HEK293T (cell line): ENCODE measurements at places on chromosomes 12 and 14.

DNA sequence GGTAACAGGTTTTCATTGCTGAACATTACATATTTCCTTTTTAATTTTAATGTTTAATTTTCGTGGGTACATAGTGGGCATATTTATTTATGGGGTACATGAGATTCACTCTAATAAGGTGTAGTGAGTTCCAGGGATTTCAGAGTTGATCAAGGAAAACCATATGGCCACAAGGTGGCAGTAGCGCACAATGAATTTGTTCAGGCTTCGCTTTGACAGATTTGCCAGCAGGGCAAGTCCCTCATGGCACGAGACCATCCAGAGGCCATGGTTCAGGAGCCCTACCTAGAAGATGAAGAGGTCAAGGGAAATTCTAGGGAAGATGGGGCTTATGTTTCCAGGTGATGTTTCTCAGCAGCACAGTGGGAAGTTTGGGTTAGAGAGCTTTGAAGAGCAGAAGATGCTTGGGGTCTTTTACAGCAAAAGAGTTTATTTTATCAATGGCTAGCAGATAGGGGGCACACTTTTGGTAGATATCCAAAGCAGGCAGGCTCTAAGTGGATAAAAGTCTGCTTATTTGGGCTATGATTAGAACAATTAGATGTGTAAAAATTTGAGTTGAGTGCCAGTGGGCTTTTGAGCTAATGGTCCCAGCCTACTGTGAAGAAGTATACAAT lies 1004.4 kb downstream of the AACS start:
- peak; percentile 47 for DNase-seq

DNA sequence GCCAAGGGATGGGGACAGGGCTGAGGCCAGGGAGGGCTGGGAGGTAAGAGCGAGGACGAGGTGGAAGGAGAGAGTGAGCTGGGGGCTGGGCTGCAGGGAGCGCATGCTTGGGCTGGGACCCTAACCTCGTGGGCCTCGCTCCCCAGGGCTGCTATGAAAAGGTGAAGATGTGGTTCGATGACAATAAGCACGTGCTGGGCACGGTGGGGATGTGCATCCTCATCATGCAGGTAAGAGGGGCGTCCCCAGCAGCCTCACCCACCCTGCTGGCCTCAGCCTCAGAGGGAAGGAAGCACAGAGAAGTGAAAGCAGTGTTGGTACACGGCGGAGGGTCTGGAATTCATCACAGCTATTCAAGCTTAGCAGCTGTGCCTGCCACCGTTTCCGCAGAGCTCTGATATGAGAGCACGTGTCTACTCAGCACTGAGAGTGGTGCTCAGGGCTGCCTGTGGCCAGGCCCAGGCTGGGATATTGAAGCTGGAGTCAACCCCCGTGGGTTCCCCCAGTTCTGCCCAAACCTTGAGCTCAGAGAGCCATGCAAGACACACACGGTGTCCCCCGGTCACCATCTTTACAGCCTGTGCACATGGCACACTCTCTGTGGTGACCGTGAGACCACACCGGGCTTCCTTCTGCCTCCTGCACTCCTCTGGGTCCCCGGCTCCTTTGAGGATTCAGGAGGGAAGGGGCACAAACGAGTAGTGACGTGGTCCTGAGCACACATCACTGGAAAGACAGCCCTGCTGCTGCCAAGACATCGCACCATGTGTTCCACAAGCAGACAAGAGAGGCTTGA lies 204.6 kb downstream of the TSPAN9 start:
- no peak for DNase-seq

GRCh38 chr12:109137055-109137454 lies 20.7 kb downstream of the ACACB start:
- DNase-seq: no peak

GRCh38 chr12:43102546-43103264 lies 449.3 kb downstream of the ADAMTS20 start:
- DNase-seq: no peak

DNA sequence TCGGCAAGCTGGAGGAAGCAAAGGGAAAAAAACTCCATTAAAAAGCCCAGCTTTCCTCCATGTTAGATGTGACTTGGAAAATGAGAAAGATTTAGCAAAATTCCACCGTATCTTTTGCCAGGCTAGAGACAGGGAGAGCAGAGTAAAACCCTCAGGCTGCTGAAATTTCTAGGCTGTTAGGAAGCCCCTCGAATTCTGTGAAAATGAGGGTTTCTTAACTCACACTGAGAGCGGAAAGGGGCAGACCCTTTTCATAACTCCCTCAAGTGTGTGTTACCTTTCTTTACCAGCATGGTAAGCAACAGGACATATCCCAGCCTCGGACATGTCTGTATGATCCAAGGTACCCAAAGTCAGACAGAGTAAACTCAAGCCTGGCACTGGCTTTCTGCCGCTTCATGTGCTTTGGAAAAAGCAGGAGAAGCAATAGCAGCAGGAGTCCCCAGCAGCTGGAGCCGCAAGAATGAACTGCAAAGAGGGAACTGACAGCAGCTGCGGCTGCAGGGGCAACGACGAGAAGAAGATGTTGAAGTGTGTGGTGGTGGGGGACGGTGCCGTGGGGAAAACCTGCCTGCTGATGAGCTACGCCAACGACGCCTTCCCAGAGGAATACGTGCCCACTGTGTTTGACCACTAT lies at the start of gene RHOJ:
TSS of gene RHOJ (plus strand) at position 37 of the 637 bp plus-strand sequence. CDS start at position 464, 427 bp downstream.
- DNase-seq: no peak

- DNase-seq: no peak
Measured at GRCh38 chr12:93100610-93101009, 171.5 kb upstream of the EEA1 start.

DNA sequence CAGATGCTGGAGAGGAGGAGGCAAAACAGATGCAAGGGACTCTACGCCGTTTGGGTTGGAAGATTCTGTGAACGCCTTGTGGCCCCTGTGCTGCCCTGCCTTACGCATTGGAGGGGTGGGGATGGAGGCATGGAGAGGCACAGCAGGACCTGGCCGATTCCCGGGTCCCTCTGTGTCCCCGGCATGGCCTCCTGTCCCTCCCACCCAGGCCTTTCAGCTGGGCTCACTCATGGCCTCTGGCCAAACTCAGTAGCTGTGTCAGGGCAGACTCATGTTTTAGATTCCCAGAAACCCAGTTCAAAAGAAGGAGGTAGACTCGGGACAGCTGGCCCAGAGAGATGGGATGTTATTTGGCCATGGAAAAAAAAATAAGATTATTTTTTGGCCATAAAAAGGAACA lies 40.1 kb downstream of the TESC start:
- no peak for DNase-seq

GRCh38 chr12:65952737-65953209 lies 128.5 kb downstream of the HMGA2 start:
- DNase-seq: no peak

- DNase-seq: peak; percentile 23
Measured at GRCh38 chr14:36905272-36905888, 243.7 kb downstream of the PAX9 start.

DNA sequence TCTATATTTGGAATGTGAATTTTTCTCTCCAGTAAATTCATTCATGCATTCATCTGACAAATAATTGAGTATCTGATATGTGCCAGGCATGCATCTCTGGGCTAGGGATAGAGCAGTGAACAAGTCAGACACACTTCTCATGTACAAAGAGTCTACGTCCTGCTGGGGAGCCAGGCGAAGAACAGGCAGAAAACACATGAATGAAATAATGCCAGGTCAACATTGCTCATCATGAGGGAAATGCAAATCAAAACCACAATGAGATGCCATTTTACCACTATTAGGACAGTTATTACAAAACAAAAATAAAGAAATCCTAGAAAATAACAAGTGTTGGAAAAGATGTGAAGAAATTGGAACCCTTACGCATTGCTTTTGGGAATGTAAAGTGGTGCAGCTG lies 90.3 kb downstream of the PAX9 start:
- no peak for DNase-seq

DNA sequence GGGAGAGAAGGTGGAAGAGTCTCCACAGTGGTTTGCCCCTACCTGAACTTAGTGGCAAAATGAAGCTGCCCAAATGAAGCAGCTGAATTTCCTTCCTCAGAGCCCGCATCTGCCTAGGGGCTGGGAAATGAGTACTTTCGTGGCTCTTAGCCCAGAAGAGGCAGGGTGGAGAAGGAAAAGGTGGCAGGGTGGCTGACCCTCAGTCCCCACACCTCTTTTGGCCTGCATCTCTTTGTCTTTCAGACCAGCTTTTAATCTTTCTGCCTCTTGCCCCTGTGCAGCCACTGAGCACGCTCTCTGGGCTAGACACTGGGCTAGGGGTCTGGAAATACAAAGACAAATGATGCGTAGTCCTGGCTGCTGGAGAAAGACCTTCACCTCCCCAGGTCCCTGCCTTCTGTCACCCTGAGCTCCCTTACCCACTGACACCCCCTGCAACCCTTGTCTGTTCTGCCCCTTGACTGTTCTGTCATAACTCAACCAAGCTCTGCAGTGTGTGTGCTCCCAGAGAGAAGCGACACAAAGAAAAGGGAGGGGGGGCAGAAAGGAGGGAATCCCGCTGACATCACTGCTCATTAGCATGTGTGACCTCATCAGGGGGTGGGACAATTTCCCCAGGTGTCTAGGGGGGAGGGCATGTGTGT lies 371 bp upstream of the REM2 start:
- peak; percentile 38 for DNase-seq
